Melanocyte of skin (primary cell): ENCODE measurements at places on chromosomes 11 and 22. TPM values are rescaled to one million over a fixed set of nuclear protein-coding genes. Genes with fewer than 3 reads are reported as not detected.

Gene RIC3
- total RNA-seq: under 0.01 TPM in 1 of 2 replicates, not detected in the other

Gene CHKA
- total RNA-seq: 34.9 and 36.5 TPM in 2 replicates

Gene TH
- total RNA-seq: not detected in 2 replicates

Gene IGSF9B
- not detected in 2 replicates for total RNA-seq

Gene ST14
- total RNA-seq: 0.15 TPM in 1 of 2 replicates, not detected in the other

Gene GNB1L
- 2.2 and 5.2 TPM in 2 replicates for total RNA-seq

Gene FXYD2
- total RNA-seq: not detected in 2 replicates

Gene CHRM1
- total RNA-seq: under 0.01 and 0.36 TPM in 2 replicates

Gene MYBPC3
- not detected in 2 replicates for total RNA-seq

Gene DLG2
- total RNA-seq: 1.7 and 1.8 TPM in 2 replicates

Gene CDCA5
- 24.2 and 29.6 TPM in 2 replicates for total RNA-seq

Gene MYRF
- 0.33 and 0.77 TPM in 2 replicates for total RNA-seq

Gene WDR74
- 72.0 and 87.9 TPM in 2 replicates for total RNA-seq

Gene FGF3
- not detected in 2 replicates for total RNA-seq

Gene OR52A1
- not detected in 2 replicates for total RNA-seq

Gene CD3D
- not detected in 2 replicates for total RNA-seq

Gene ADM2
- total RNA-seq: under 0.01 and 1.0 TPM in 2 replicates

Gene APOL3
- 0.46 and 2.3 TPM in 2 replicates for total RNA-seq

Gene OR4P4
- total RNA-seq: not detected in 2 replicates

Gene RASD2
- 0.15 TPM in 1 of 2 replicates, not detected in the other for total RNA-seq

Gene SERPING1
- 4.7 and 8.9 TPM in 2 replicates for total RNA-seq

Gene OLFML1
- not detected in 2 replicates for total RNA-seq

Gene YPEL1
- 0.34 and 0.36 TPM in 2 replicates for total RNA-seq

Gene SULT4A1
- not detected in 2 replicates for total RNA-seq
